ENCODE measurements at places on chromosomes 11 and 22.

DNA sequence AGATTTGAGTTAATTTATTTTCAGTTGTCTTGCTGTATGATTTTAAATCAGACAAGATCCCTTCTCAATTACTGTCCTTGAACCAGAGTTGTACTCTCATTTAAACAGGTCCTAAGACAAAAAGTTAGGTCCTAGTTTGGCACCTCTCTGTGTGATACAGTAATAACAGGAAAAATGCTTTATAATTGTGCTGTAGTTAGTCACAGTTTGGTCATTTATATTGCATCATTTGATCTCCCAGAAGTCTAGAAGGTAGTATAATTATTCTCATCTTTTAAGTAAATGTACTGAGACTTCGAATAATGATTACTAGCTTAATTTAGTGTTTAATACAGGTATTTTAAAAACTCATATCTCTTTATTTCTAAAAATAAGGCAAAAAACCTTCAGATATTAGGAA lies 18.1 kb upstream of the LUZP2 start:
- no peak for DNase-seq

GRCh38 chr22:17846326-17846992 lies 72.2 kb upstream of the BID start:
- DNase-seq: no peak

DNA sequence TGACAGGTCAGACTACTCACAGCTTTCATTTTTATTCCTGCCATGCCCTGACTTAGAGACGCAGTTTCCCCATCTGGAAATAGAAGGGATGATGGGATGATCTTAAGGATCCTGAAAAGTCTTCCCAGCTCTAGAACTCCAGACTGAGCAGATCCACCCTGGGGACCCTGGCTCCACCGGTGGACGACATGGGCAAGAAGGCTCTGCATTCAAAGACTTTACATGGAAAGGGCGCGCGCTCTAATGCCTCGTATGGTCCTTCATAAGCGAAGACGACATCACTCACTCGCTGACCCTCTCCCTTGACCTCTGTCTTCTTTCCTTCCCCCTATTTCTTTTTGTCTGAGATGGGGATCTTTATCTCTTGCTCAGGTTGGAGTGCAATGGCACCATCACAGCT lies 24.4 kb upstream of the PHF21B start:
- DNase-seq: no peak

DNA sequence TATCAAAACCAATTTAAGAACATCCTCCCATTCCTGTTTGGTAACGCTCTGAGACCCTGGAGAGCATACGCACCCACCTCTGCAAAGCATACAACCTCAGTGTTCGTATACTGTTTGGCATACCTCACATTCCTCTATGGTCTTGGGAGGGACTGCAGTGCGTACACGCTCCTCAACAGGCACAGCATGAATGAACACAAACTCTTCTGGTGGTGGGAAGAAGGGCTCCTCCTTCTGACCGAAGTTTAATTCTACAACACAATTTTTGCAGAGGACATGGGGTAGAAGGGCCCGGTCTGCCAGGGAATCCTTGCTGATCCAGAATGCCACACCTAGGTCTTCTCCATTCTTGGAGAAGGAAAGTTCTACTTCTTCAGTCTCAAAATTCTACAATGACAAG lies 5.3 kb downstream of the HNRNPUL2 start:
- no peak for DNase-seq

DNA sequence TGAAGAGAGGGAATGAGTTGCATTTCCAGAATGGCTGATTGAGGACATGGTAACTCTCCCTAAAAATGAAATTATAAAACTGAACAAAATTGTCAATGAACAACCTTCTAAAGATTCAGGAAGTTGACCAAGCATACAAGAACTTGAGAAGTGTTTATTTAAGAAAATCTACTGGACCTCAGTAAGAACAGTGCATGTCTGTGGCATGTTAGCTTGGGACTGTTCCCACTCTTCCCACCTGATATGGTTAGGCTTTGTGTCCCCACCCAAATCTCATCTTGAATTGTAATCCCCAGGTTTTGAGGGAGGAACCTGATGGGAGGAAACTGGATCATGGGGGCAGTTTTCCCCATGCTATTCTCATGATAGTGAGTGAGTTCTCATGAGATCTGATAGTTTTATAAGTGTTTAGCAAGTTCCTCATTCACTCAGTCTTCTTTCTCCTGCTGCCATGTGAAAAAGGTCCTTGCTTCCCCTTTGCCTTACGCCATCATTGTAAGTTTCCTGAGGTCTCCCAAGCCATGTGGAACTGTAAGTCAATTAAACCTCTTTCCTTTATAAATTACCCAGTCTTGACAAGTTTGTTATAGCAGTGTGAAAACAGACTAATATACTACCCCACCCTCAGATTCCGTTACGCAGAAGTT lies 15.4 kb downstream of the MS4A13 start:
- DNase-seq: no peak

DNA sequence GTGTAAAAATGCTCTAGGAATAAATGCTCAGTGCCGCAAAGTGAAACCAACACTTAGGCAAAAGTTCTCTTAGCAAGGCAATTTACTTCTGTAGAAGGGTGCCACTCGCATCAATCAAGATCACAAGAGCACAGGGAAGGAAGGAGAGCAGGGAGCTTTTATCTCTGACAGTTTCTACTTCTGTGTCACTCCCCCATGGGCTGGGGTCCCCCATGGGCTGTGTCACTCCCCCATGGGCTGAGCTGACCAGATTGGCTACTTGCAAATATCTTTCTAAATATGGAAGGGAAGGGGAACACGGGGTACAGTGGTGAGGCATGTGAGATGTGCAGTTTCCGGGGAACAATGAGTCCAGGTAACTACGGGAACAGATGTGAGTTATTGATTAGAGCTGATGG lies 397 bp downstream of the OR52N2 start:
- no peak for DNase-seq

- no peak for DNase-seq
These were observed 30.4 kb upstream of the CREB3L1 start for GRCh38 chr11:46247090-46247489.
